ENCODE measurements at places on chromosomes 5 and 9. TPM values are rescaled to one million over a fixed set of nuclear protein-coding genes. Genes with fewer than 3 reads are reported as not detected.
A peak's percentile ranks its signal among the peaks of the same experiment; 100 is the strongest.

The PCDHGA7 gene
- polyA plus RNA-seq, result 2.0 TPM

The ANKRD34B gene
- 1.2 TPM for polyA plus RNA-seq

The CDKN2B gene
- 0.31 TPM for polyA plus RNA-seq

The MEF2C gene
- 41.3 TPM for polyA plus RNA-seq

The CAMK2A gene
- 4.1 TPM for polyA plus RNA-seq

The IL5 gene
- not detected for polyA plus RNA-seq

The ARID3C gene
- polyA plus RNA-seq, result not detected

The S1PR3 gene
- 59.5 TPM for polyA plus RNA-seq

The FGF18 gene
- polyA plus RNA-seq, result 0.42 TPM

The FAM151B gene
- polyA plus RNA-seq, result 3.4 TPM

The PKD2L2 gene
- polyA plus RNA-seq, result not detected

The SPATA31E1 gene
- polyA plus RNA-seq, result not detected

The TAF11L10 gene
- polyA plus RNA-seq, result not detected

The SLC36A3 gene
- not detected for polyA plus RNA-seq

The C1QTNF3 gene
- 51.5 TPM for polyA plus RNA-seq

- DNase-seq, result no peak
Measured at GRCh38 chr5:76576996-76577395, 46.2 kb downstream of the F2RL2 start.

- no peak for DNase-seq
Measured at GRCh38 chr5:112333331-112333781, 85.7 kb downstream of the EPB41L4A start.

DNA sequence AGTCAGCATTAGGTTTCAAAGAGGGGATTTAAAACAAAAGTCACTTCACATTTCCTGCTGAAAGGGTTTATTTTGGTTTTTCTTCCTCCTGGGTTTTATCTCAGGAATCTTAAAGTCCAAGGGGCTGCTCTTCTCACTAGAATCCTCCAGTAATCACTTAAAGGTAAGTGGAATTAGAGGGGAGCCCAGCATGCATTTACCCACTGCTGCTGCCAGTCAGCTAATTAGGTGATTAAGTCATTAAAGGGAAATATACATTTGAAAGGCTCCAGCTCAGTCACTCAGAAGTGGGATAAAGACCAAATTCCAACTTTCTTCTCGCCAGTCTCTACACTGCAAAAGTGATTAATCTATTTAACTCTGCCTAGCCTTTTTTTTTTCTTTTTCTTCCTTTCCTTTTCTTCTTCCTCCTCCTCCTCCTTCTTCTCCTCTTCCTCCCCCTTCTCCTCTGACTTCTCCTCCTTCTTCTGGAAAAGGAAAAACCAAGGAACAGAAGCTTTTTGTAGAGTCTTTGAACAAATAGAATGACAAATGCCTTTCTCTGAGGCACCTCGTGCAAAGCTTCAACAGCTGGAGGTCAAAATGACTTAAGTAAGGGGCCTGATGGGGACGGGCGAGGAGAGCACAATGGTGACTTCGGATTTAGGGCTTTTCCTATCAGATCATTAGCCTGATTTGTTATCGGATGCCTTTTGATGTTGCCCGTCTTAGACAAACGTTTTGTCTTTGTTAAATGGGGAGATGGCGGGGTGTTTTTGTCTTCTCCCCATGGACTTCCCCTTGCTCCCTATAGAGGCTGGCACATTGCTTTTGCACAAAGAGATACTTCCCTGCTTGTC is 617.6 kb downstream of the IRX1 start:
- DNase-seq, result no peak

DNA sequence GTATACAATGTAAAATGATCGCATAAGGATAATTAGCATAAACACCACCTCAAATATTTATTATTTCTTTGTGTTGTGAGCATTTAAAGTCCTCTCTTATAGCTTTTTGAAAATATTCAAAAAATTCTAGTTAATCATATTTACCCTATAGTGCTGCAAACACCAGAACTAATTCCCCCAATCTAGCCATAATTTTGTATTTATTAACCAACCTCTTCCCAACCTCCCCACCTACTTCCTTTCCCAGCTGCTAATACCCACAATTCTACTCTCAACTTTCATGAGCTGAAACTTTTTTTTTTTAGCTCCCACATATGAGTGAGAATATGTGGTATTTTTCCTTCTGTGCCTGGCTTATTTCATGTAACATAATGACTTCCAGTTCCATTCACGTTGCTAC is 317.8 kb upstream of the ATP10B start:
- no peak for DNase-seq

GRCh38 chr5:150358261-150359095 is 981 bp downstream of the TCOF1 start:
- DNase-seq, result no peak

DNA sequence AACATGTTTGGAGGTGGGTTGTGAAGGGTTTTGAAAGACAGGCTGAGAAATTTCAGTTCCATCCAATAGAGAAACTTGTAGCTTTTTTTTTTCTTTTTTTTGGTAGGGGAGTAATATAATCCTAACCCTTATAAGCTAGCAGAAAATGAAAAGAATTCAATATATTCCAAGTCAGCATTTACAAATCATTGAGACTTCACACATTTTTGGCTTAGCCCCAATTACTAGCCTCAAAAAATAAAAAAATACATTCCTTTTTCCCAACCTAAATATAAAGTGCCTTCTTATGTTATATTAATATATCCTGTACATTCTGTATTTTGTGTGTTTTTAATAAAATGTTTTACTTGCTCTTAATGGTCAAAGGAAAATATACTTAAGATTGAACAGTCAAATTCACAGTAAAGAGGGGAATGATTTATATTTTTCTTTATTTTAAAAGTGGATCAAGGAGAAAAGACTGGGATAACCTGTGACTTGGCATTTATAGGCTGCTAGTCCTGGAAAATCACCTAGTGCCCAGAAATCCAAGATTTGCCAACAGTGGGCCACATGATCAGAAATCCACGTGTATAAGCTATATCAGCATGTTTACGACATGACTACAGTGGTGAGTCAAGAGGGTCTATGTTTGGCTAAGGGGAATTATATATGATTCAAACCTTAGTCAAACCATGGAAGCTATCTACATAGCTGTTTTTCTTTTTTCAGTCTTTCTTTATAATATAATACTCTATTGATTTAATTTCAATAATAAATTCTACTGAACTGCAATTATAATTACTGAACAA is 14.5 kb downstream of the HACD4 start:
- DNase-seq, result no peak

DNA sequence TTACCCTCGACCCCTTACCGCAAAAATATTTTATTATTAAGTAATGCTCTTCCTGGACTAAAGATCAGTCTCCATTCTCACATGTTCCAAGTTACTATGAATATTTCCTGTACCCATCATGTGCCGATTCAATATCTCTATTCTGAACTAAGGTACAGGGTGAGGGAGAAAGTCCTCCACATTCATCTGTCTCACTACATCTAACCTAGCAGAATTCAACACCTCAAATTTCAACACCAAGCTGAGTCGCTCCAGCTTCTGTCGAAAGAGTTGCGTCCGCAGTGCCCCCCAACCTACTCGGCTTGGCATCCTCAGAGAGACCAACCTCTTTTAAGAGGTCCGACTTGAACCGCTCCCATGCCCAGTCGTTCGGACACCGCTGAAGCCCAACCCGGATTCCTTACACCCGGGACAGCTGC is 1.0 kb downstream of the CERT1 start:
- DNase-seq, result peak; percentile 27

DNA sequence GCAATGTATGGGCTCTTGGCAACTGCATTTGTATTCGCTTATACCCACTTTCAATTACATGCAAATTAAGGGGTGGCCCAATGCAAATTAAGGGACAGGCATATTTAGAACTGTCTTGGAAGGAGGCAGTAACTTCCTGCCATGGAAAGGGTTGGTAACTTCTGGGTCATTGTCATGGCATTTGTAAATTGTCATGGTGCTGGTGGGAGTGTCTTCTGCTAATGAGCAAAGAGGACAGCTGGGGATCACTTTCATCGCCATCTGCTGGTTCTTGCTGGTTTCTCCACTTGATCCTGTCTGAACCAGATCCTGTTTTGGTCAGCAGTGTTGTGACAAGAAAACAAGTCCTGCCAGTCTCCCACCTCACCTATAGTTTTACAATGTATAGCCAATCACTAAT is 23.3 kb upstream of the UGT3A2 start:
- peak; percentile 3 for DNase-seq

DNA sequence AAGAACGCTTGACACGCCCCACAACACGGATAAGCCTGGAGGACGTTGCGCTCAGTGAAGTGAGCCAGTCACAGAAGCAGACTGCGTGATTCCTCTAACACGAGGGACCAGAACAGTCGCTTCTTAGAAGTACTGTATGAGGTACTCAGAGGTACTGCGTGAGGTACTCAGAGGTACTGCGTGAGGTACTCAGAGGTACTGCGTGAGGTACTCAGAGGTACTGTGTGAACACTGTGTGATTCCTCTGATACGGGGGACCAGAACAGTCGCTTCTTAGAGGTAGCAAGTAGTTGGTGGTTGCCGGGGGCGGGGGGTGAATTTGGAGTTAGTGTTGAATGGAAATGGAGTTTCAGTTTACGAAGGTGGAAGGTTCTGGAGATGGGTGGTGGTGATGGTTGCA is 5.8 kb downstream of the NDUFS6 start:
- no peak for DNase-seq

- no peak for DNase-seq
Measured at GRCh38 chr9:77194423-77194822, 17.1 kb downstream of the VPS13A start.

- DNase-seq, result no peak
Measured at GRCh38 chr5:8650186-8650585, 781.2 kb downstream of the MTRR start.

DNA sequence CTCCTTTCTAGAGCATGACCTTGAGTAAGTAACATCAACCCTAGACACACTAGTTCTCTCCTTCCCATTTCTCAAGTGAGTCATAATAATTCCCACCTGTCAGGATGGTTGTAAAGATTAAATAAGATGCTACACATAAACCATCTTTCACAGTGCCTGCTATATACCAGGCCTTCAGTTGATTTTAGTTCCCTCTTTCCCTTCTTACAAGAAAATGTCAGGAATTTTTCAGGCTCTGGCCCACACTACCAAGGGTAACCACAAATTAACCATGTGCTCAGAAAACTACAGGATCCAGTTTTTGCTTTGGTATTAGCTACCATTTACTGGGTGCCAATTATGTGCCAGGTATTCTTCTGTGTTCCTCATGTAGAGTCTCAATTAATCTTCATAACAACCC is 42.7 kb upstream of the RARS1 start:
- no peak for DNase-seq

DNA sequence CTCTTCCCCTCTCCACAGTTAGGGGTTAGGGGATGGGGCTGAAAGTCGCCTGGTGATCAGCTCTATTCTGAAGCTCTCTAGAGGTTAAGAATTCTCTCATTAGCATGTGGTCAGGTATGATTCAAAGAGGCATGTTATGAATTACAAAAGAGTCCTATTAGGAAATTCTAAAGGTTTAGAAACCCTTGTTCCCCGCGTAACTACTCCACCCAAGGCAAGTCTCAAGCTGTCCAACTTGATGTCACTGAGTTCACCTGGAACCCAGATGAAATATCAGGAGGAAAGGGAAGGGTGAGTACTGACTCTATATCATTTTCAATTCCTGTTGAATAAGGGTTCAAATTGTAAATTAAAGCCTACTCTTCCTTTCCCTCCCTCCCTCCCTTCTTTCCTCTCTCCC is 18.1 kb upstream of the RNF145 start:
- no peak for DNase-seq

DNA sequence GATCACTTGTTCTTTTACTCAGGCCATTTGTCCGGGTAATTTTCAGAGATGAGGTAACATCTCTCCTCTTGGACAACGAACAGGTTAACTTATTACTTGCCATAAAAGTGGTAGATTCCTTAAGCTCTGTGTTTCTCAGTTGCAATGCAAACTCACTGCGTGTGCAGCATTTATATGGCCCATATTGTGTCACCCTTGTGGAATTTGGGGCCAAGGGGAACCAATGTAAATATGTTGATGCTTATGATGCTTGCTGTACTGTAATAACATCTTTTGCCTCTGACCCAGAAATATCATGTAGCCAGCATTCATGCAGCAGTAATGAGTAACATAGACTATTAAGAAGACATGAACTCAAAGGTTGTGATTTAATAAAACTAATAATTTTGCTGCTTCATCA is 175.8 kb downstream of the ADAMTS6 start:
- no peak for DNase-seq

- no peak for DNase-seq
Measured at GRCh38 chr9:89313842-89314241, 2.8 kb downstream of the CKS2 start.

- DNase-seq, result no peak
Measured at GRCh38 chr9:79312686-79313421, 258.9 kb upstream of the TLE4 start.

GRCh38 chr5:10595293-10595671 is 31.4 kb downstream of the ANKRD33B start:
- DNase-seq, result no peak

GRCh38 chr5:111641533-111642233 is 115.3 kb downstream of the NREP start:
- DNase-seq, result no peak

Data from renal cortex interstitium (tissue), 15 donors.